Skin of body (tissue), 3 donors: ENCODE measurements at places on chromosomes 13 and 19. TPM values are rescaled to one million over a fixed set of nuclear protein-coding genes. Genes with fewer than 3 reads are reported as not detected.

DNA sequence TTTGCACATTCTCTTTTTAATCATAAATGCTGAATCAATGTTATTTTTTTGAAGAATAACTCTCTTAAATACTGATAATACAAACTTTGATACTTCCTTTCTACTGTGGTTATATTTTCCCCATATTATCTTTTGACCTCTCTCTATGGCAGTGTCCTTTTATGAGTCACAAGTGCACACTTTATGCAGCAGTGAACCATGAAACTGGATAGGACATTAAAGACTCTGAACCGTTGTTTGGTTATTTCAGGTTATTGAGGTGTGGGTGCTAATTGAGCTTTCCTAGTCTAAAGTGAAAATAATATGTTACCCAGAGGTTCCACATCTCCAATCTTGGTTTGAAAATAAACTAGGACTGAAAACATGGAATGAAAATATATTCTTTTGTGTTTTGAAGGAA is 71.4 kb downstream of the DGKH start:
- DNase-seq: no peak

GRCh38 chr19:17686023-17686521 is 2.1 kb downstream of the UNC13A start:
- no peak for DNase-seq

- DNase-seq: peak; percentile 9
These were observed 90.0 kb upstream of the SERP2 start for GRCh38 chr13:44283600-44283999.

GRCh38 chr13:98339684-98340425 is 162.8 kb upstream of the RNF113B start:
- no peak for DNase-seq

DNA sequence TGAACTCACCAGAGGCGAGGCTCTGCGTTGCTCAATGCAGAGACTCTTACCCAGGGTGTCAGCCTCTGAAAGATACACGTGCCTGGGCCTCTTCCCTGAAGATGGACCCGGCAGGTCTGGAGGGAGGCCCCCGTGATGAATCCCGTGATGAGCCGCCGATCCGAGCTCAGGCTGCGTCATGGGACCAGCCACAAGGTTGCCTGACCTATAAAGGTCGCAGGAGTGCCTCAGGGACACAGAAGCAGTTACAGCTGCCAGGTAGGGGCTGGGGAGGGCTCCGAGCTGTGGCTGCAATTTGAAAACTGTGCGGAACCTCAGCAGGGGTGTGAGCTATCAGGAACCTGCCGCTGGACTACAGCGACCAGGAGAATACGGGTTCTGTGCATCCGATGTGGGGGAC is 10.5 kb upstream of the ATP11A start:
- DNase-seq: no peak

GRCh38 chr19:887072-887471 is 5.9 kb downstream of the MED16 start:
- DNase-seq: no peak

DNA sequence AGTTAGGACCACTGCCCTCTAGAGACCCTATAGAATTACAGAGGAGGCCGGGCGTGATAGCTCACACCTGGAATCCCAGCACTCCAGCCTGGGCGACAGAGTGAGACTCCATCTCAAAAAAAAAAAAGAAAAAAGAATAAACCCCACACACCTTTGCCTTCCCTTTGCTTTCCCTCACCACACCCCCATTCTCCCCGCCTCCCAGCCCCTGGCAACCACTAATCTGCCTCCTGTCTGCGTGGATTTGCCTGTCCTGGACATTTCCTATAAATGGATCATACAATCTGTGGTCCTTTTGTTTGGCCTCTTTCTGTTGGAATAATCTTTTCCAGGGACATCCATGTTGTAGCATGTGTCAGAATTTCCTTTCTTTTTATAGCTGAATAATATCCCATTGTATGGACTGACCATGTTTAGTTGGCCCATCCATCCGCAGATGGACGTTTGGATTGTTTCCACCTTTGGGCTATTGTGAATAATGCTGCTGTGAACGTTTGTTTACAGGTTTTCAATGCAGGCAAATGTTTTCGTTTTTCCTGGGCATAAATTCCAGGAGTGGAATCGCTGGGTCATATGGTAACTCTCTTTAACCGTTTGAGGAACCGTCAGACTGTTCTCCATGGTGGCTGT is 15.3 kb downstream of the NACC1 start:
- DNase-seq: no peak

DNA sequence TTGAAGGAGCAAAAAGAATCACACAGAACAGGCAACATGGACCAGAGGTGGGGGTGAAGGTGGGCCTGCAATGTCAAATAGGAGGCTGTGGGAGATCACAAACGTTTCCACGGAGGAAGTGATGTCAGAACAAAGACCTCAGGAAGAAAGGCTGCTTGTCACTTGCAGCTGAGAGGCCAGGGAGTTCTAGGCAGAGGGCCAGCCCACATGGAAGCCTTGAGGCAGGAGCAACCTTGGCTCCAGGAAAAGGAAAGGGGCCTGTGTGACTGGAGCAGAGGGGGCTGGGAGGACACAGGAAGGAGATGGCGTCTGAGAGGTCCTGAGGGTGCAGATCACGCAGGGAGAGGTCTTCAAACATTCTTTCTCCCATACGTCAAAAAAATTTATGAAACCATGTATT is 16.3 kb downstream of the ZNF160 start:
- DNase-seq: no peak

GRCh38 chr19:48497728-48498594 is 13.7 kb downstream of the LMTK3 start:
- no peak for DNase-seq

GRCh38 chr13:51599444-51600176 is 15.3 kb downstream of the WDFY2 start:
- peak; percentile 63 for DNase-seq

DNA sequence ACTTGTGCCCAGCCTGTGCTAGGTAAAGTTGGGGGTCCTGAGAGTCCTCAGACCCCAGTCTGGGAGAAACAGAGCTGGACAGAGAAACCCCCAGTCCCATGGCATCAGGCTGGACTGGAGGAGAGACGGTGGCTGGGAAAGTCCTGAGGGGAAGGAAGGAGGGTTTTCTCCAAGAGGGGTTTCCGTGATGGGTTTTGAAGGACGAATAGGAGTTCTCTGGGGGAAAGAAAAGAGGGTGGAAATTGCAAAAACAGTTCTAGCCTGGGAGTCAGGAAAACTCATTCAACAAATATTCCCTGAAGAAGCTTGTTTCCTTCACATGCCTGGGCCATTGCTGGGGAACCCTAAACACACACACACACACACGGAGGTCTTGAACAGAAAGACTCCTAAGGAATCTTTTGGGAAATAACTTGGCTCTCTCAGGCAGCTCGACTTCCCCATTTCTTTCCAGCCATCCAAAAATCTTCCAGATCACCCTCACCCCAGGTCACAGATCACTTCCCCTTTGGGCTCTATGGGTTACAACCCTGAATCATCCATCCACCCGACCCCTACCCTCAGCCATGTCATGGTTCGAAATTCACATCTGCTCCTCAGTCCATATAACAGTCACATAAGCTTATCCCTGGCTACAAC is 47.5 kb downstream of the COLGALT1 start:
- no peak for DNase-seq

GRCh38 chr13:102911336-102911735 is 65.5 kb downstream of the ERCC5 start:
- no peak for DNase-seq

- no peak for DNase-seq
These were observed 9.6 kb downstream of the KLK5 start for GRCh38 chr19:50943074-50943828.

DNA sequence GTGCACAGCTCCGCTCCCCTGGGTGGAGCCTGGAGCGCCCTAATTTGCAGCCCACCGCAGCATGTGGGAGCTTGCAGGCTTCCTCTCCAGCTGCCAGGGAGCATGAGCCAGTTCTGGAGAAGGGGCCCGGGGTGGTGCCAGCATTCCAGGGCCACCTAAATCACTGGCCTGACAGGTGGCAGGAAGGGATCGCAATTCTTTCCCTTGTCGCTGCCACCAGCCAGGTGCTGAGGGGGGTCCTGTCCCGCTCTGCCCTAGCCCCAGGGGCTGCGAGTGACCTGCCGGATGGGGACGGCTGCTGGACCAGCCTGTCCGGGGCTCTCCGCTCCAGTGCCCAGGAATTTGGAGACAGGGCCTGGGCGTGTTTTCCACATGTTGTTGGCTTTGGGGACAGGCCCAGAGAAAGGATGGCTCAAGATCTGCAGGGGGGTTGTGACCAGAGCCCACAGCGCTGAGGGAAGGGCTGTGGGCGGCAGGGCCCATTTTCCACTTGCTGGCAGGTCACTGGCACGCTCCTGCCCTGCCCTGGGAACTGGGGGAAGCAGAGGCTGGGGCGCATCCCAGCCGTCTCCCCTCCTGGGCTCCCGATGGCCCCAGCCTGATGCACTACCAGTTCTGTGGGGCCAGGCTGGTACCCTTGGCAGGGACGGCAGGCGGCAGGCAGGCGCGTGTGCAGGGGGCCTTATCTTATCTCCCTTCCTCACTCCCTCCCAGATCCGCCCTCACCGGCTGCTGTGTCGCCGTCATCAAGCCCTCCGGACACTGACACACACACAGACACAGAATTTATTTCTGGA is 9.5 kb downstream of the NDUFA11 start:
- no peak for DNase-seq

- no peak for DNase-seq
These were observed 3.7 kb upstream of the CNN1 start for GRCh38 chr19:11534948-11535347.

DNA sequence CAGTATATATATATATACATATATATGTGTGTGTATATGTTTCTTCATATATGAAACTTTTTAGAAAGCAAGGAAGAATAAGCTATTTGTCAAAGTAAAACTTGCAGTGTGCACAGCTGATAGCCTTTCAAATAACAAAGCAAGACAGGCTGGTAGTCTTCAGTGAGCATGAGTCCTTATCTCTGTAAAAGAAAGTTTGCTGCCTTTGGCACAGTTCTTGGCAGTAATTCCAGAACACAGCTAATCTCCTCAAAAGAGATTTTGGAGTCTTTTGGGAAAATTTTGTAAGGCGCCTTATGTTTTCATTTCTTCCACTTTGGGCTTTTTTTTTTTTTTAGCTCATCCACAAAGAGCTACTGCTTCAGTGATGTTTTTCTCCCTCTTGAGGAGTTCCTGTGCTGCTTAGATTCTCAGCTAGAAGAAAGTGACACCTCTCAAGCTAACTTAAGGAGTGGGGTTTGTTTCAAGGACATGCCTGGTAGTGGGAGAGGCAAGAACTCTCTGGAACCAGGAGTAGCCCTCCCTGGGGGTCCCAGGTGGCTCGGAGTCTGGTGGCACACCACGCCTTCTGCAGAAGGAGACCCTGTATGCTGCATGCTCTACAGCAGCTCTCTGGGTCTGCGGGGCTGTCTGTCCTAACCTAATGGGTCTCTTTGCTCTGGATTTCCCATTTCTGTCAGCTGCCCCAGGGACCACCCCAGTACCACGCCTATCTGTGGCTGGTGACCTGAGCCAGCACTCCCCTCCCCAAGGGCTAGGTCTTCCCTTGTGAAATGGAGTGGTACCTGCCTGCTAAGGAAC is 58.8 kb downstream of the TNFRSF19 start:
- DNase-seq: no peak

Gene APOC4
- not detected for total RNA-seq

Gene FGF22
- total RNA-seq: 1.4 TPM

Gene ARHGAP33
- 5.1 TPM for total RNA-seq

Gene KASH5
- not detected for total RNA-seq

Gene FCER2
- total RNA-seq: 0.20 TPM

Gene TMEM38A
- 11.9 TPM for total RNA-seq

Gene OR7A5
- not detected for total RNA-seq

Gene ALOX5AP
- 13.3 TPM for total RNA-seq

Gene ZIM2
- 1.2 TPM for total RNA-seq

Gene SLC7A9
- total RNA-seq: 0.10 TPM
